ENCODE measurements at places on chromosomes 6 and 20.

DNA sequence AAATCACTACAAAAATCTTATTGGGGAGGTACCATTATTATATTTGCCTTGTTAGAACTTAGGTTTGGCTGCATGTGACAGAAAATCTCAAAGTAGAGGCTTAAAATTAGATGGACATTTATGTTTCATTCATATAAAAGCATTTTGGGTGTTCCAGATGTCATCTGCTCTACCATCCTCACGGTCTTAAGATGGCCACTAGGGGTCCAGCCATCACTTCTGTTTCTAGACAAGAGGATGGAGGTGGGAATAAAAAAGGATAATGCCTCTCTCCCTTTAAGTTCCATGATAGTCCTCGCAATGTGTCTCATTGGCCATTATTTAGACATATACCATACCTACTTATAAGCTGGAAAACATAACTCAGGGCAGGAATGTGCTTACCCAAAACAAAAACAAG, 929.5 kb downstream of the KIF16B start:
- DNase-seq = no peak

DNA sequence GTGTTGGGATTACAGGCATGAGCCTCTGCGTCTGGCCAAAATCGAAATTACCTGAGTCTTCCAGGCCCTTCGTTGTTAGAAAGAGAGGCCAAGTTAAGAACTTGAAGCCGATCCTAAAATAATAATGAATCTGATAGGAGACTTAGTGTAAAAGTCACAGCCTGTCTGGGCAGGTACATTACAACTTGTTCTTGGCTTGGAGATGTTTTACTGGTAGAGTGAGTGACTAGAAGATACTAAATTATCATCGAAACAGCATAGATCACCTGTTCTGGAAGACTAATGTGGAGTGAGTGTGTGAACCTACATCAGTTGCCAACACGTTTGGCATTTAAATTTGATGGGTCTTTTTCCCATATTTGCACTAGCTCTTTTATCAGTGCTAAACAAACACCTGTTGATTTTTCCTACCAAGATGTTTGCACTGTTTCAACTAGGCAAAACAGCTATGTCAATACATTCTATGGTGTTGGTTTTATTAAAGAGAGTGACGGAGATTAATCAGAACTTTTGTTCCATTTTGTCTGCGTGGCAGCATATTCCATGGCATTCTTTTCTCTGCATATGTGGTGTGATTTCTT, 4.6 kb upstream of the TMEM217 start:
- DNase-seq = no peak

DNA sequence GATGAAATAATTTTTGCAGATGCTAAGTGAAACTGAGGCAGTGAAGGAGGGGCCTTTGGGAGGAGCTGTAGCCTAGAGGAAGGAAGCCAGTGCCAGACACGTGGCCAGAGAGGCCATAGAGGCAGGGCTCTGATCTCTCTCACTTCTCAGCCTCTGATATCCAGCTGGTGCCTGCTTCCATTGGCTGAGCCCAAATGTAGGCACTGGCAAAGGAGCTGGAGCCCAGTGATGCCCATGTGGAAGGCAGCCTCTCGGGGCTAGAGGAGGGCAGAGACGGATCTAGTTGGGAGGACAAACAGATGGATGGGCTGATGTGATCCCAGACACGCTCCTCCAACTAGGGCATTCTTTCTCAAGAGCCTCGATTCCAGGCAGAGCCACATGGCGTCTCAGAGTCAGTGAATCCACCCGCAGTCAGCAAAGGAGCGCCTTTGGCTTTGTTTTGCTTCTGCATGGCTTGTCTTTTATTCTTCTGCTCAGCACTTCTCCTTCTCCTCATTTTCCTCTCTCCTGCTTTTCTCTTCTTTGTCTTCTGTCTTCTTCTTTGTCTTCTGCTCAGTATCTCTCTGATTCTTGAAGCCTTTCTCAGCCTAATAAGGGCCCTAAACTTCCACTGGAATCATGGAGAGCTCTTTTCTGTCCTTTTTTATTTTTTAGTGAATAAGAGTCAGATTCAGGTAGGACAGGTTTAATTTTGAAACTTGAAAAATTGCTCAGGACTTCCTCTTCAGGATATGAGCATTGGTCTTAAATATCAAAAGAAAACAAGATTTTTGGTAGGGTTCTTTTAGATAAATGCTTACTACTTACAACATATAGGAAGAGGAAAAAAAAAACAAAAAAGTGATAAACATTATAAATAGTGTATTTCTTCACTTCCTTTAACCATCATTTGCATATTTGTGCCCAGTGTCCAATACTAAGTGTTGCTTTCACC, 41.8 kb downstream of the CYP24A1 start:
- no peak for DNase-seq

- DNase-seq = peak; percentile 96
These were observed 4.6 kb downstream of the TP53TG5 start for GRCh38 chr20:45373353-45374100.

DNA sequence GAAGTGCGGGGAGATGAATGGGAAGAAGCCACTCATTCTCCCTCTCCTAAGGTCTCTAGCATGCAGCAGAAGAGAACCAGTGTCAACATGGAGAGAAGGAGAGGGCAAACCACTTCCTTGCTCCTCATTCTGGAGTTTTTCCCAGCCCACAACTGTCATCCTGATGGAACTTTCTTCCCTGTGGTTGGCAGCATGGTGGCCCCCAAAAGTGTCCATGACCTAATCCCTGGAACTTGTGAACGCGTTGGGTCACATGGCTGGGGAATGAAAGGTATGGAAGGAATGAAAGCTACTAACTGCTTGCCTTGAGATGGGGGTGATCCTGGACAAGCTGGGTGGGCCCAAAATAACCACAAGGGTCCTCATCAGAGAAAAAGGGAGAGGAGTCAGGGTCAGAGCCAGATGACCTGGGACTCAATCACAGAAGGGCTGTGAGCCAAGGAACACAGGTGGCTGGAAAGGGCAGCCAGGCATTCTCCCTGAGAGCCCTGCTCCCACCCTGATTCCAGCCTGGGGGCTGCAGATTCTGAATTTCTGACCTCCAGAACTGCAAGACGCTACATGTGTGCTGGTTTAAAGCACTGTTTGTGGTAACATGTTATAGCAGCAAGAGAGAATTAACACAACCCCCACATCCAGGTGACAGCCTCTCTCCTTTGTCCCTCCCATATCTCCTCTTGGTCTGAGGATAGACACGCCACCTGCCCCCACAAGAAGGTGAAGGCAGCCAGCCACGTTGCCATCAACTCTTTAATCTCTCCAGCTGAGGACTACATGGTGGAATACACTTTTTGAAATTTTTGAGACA, 63.2 kb downstream of the PYGB start:
- no peak for DNase-seq

GRCh38 chr6:163369141-163369540, 45.4 kb upstream of the QKI start:
- no peak for DNase-seq

DNA sequence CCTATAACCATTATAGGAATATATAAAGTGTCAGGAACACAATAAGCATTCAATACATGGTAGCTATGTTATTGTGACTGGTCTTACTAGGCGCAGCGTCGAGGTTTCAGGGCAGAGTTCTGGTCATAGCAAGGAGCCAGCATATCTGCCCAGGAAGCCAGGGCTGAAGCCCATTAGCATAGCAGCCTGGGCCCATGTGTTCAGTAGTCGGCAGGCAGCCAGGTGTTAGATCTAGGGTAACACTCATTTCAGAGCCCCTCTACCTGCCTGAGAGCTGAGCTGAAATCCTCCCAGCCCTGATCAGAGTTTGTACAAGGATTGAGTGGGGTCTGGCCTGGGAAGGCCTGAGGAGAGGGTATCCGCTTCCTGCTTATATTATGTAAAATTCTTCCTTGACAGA, 32.1 kb downstream of the C20orf173 start:
- no peak for DNase-seq

DNA sequence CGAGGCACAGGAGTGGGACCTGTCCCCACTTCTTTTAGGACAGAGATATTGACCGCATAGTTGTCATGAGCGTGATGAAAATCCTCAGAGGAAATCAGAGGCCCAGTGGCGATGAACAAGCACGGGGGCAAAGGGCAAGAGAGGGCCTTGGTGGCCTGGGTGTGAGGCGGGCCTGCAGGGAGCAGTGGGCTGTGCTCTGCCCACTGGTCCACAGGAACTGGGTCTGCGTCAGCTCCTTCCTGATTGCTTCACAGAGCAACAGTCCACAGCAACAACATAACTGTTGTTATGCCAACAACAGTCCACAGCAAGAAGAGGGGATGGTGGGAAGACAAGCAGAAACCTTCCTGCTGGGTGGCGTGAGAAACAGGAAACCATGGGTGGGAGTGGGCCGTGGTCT, 335.6 kb downstream of the ZFAND3 start:
- DNase-seq = no peak

DNA sequence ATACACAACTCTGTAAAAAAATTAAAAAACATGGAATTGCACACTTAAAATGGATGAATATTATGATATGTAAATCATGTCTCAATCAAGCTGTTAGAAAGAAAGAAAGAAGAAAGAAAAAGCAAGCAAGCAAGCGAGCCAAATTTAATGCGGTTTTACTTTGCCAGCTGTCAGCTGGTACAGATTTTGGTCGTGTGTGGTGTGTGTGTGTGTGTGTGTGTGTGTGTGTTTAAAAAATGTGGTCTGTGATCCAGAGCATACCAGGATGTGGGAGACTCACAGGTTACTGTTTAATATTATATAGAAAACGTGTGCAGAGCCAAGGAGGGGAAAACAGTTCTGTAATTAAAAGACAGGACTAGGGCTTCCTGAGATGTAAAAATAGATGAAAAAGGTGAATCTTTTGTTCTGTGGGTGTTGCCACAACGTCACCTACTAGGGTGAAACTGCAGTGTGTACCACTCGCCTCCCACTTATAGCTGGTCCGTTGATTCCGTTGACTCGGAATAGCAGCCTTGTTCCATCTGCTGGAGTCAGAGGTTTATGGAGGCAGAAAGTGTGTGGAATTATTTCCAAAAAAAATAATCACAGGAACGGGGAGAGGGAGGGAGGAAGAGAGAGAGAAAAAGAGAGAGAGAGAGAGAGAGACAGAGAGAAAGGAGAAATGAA, 197.7 kb downstream of the BCAS1 start:
- DNase-seq = peak; percentile 60

DNA sequence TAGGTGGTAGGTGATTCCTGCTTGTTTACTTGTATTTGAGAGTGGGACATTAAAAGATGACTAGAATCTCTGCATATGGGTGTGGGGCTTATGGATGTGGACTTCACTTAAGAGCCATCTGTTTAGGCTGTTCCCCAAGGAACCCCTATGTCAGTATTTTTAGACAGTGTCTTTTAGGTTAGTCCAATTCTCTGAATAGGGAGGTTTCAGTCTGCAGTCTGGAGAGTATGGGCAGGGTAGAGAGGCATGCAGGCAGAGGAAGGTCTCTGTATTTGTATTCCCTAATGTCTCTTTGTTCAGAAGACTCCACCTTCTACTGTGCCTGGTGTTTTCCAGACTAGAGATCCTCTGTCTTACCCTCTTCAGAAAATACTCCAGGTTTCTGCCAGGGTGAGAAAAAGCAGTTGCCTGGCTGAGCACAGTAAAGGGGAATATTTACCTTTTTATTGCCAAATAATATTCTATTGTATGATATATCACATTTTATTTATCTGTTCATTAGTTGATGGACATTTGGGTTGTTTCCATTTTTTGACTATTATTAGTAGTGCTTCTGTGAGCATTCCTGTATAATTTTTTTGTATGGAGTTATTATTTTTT, 19.1 kb downstream of the SLX4IP start:
- DNase-seq = no peak

DNA sequence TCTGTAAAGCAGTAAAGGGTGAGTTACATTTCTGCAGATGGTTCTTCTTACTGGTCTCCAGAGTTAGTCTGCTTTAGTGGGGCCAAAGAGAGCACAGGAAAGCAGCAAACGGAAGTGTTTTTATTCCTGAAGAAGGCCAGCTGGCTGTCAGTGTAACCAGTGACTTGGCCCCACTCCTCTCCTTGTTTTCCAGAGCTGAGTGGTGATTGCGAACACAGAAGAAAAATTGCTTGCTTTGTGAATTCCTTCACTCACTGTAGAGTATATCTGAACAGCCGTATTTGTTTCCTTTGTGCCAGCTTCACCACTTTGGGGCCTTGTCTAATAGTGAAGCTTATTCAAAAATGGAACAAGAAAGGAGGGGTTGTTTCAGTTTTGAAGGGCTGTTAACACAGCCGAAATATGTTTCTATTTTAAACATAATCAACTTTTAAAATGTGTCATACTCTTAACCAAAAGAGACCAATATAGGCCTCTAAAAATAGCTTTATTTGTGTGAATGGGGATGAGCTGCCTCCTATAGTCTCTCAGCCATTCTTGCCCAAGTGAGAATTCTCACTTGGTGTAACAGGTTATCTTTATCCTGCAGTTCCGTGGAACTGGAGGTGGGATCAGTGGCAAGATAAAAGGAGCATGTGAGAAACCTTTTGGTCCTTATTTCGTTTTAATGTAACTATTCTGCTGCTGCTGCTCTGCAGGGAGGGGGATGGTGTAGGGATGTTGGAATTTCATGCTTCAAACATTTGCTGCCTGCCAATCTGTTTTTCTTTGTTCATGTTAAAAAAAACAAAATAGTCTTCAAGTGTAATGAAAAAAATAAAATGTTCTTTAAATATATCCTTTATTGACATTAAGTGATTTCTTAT, 37.8 kb downstream of the ZC2HC1B start:
- peak; percentile 8 for DNase-seq

DNA sequence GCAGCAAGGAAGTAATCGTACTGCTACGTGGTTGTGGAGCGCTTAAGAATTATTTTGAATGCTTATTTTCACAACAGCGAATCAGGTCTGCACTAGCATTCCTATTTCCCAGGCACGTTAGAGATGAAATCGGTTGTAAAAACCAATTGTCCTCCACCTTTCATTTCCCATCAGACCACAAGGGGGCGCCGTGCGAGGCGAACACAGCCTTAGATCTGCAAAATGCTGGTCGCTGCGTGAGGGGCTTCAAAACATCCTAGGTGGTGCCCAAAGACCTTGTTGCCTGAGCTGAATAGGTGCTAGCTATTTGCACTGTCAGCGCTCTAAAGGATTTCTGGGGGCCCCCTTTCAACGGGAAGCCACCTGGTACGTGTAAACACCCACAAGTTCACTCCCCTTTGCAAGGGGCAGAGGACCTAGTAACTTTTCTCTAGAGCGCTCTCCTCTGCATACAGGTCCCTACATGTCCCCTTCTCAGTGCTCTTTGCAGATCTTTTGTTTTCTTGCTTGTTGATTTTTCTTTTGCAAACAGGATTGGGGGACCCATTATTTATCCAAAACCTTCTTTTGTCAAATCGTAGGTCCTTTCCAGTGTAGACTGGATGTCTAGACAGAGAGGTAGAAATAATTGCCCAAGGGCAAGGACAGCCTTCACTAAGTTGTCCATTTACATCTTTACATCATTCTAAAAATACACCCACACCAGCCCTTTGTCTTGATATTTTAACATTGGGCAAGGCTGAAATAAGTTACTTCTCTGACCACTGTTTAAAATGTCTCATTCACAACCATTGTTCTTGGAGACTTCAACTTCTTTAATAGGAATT, 59.8 kb downstream of the NEDD9 start:
- peak; percentile 84 for DNase-seq

- no peak for DNase-seq
These were observed 72.7 kb downstream of the TRAM2 start for GRCh38 chr6:52503851-52504781.

Data from activated naive CD4-positive, alpha-beta T cell treated with anti-CD3 and anti-CD28 coated beads for 36 hours (primary cell).